Activated T-cell treated with anti-CD3 and anti-CD28 coated beads, Interleukin-2, amount 50 U/mL, for 72 hours (primary cell): ENCODE measurements at places on chromosomes 5 and 9.

DNA sequence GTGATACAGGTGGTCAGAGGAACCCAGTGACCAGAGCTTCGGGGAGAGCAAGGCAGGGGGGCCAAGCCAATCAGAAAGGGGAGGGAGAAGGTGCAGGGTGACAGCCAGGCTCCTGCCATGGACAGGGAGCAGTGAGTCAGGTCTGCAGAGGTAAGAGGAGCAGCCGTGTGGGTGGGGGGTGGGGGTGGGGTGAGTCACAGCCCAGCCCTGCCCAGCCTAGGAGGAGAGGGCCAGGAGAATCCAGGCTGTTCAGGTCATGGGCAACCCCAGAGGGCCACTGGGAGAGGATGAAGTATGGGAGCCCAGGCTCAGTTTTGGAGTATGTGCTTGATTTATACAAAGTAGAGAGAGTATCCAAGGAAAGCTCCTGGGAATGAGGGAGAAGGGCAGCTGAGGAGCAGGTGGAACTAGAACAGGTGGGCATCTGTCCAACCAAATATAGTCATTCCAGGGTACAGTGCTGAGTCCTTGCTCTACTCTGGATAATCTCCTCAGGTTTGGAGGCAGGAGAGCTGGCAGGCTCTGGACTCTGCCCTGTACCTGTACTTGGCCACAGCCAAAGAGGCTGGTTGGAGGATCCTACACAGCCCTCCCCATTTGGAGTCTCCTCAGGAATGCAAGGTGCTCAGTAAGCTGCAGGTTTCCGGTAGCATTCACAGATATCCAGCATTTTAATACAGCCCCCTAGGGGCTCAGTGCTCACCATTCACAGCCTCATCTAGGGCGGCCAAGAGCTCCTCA, 1.6 kb downstream of the HBEGF start:
- DNase-seq = peak; percentile 41

- DNase-seq = no peak
Measured at GRCh38 chr9:95058795-95059386, 258.6 kb downstream of the FANCC start.

GRCh38 chr9:69149321-69149807, 24.7 kb upstream of the TJP2 start:
- no peak for DNase-seq

- DNase-seq = peak; percentile 75
Measured at GRCh38 chr5:149035372-149035790, 27.5 kb downstream of the SH3TC2 start.

GRCh38 chr9:136441681-136442245, 2.1 kb upstream of the INPP5E start:
- DNase-seq = no peak
